ENCODE measurements at places on chromosomes 16 and 17.

GRCh38 chr16:4052096-4052495 lies 64.1 kb downstream of the ADCY9 start:
- DNase-seq, result no peak

DNA sequence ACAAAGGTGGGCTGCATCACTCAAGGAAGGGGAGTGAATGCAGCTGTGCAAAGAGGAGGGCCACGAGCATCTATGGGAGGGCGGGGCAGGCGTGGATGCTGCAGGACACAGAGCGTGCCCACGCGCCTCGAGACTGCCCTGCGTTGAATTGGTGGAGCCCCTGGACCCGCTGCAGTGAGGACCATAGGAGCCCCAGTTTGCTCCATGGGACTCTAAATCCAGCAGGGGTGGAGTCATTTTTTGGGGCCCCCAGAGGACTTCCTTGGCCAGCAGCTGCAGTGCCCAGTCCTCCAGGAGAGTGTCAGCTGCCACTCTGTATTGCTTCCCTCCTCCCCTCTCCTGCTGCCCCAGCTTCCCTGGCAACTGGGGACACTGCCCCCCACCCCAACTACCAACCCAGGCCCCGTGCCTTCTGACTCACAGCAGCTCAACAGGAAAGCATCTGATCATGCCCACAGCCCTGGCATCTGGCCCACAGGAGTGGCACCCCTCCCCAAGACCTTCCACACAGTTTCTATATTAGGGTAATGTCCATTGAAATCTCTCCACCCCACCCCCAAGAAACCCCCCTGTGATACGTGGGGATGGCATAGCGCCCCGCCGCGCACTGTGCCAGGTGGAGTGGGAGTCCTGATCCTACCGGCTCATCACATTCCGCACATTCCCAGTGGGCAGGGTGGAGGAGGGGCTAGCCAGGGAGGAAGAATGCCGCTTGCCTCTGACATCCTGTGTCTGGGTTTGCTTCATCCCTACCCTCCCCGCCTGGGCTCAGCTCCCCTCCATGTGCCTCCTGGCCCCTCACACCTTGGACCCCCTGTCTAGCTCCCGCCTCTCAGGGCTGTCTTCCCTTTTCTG lies 27.8 kb upstream of the ITGA3 start:
- no peak for DNase-seq

DNA sequence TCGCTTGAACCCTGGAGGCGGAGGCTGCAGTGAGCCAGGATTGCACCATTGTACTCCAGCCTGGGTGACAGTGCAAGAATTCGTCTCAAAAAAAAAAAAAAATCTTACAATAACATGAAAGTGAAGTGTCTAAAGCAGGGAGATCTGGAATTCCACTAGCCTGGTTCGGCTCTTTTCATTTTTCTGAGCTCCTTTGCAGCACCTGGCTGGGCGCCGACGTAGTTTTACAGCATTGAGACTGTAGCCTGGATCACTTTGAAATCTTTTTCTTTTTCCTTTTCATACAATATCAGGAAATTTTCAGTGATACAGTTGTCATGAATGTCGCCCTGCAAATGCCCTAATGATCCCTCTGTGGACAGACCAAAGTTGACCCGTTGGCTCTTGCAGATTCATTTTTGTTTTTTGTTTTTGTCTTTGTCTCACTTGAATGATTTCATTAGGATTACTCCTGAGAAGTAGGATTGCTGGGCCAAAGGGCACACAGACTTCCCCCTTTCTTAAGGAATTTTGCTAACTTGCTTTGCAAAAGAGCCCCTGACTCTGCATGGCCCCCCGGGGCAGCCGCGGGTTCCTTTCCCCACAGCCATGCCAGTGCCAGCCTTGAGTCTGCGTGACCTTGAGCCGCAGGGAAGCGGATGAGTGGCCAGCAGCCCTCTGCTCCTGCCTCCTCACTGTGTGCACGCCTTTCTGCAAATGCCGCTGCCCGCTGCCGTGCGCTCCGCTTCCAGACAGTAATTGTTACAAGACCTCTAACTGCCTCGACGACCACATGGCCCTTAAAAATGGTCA lies 28.0 kb downstream of the CRISPLD2 start:
- no peak for DNase-seq

- DNase-seq, result no peak
Measured at GRCh38 chr17:82703935-82704865, 5.7 kb upstream of the RAB40B start.

DNA sequence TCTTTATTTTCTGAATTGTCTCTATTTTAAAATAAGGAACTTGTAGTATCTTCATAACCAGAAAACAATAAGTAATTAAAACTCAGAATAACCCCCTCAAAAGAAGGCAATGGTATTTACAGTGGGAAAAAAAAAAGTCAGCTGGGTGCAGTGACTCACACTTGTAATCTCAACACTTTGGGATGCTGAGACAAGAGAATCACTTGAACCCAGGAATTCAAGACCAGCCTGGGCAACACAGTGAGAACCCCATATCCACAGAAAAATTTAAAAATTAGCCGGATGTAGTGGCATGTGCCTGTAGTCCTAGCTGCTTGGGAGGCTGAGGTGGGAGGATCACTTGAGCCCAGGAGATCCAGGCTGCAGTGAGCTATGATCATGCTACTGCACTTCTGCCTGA lies 33.5 kb downstream of the ADAM11 start:
- no peak for DNase-seq

All from GM12864 (cell line).